GM12891 (cell line): ENCODE measurements at places on chromosomes 7 and 10.

DNA sequence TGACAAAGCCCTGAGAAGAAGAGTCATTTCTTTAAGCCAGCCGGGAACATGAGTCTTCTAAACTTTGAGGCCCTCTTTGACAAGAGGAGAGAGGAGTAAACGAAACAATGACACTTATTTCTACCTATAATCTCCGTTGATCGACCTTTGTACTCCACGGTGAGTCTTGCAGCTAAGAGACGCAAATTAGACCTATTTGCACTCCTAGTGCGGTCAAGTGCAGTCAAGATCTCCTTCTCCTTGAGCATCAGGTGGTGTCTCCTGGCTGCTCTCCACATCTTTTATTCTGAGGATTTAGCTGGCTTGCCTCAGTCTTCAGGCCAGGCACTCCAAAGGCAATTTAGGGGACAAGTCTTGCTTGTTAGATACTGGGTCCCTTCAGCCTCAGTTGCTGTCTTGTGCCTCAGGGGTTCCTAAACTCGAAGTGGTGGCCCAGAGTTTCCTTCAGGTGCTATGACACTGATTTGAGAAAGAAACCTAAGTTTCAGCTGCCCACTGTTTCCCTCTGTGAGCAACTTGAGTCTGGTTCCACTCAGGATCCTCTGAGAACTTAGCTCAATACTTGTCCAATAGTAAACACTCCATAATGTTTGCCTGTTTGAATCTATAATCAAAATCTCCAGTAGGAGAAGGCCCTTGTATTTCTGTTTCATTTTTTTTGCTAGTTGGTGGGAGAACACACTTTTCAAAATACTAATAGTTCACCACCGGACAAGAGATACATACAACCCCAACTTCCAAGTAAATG, 312.9 kb downstream of the RNLS start:
- no peak for DNase-seq

- no peak for DNase-seq
Observed at GRCh38 chr7:100483722-100484672, at the start of gene NYAP1. NYAP1 (plus strand) TSS chr7:100483927; CDS start chr7:100485312, 1,385 bp downstream.

DNA sequence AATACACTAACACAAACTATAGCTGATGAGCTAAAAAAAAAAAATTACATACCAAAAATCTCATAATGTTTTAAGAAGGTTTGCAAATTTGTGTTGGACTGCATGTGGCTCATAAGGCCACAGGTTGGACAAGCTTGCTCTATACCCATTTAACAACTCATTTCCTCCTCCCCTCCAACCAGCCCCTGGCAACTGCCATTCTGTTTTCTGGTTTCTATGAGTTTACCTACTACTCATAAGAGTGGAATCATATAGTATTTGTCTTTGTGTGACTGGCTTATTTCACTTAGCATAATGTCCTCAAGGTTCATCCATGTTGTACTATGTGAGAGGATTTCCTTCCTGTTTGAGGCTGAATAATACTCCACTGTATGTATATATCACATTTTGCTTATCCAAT, 100.4 kb upstream of the ARHGAP21 start:
- DNase-seq: no peak

DNA sequence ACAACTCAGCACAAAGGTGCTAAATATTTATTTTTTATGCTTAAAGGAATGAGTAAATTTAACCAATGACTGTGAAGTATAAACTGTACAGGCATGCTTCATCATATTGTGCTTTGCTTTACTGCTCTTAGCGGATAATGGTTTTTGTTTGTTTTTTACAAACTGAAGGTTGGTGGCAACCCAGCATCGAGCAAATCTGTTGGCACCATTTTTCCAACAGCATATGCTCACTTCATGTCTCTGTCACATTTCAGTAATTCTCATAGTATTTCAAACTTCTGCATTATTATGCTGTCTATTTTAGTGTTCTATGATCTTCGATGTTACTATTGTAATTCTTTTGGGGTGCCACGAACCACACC, 22.8 kb downstream of the BRAF start:
- no peak for DNase-seq

DNA sequence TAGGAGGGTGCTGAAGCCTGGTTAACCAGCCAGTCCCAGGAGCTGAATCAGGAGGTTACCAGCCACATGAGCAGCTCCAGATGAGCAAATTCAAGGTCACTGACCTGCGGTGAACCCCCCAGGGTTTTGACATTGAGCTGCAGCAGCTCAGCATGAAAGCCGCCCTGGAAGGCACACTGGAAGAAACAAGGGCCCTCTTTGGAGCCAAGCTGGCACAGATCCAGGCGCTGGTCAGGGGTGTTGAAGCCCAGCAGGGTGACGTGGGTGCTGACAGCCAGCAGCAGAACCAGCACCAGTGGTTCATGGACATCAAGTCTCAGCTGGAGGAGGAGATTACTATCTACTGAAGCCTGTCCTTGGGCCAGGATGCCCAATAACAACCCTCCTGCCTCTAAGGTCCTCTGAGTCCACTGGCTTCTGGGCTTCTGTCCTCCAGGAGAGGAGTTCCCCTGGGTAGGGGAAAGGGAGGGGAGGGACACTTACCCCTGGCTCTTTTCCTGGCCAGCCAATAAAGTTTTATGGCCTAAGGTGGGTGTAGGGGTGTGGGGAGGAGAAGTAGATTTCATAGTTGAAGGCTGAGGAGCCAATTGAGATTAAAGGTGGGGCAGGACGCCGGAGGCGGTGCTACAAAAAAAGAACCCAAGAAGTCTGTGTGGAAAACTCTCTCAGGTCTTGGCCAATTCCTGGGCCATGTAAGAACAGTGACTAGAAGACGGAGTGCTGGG, 29.4 kb upstream of the ATOH7 start:
- DNase-seq: no peak

GRCh38 chr10:75261813-75262705, 26.3 kb upstream of the COMTD1 start:
- no peak for DNase-seq

DNA sequence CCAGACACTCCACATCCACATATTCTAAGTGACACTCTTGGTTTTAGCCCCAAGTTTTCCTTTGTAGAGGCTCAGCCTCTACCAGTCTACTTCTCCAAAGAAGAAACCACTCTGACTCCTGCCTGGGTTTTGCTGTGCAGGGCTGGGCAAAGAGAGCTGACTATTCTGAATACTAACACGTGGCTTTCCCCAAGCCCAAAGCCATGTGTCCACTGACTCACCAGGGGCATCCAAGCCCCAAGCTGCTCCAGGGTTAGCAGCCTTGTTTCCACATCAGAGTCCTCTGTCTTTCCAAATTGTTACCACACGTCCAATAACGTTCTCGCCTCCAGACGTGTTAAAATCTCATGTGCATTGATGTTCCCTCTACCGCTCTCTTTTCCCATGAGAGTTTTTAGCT, 8.7 kb downstream of the GALNTL5 start:
- DNase-seq: no peak
